ENCODE measurements at places on chromosomes 1 and 21. TPM values are rescaled to one million over a fixed set of nuclear protein-coding genes. Genes with fewer than 3 reads are reported as not detected.

The PRRX1 gene
- total RNA-seq: 60.3 TPM

The ACTL8 gene
- not detected for total RNA-seq

The IL24 gene
- total RNA-seq: not detected

The TMEM240 gene
- 9.3 TPM for total RNA-seq

The CLIC4 gene
- 229 TPM for total RNA-seq

The CHI3L1 gene
- total RNA-seq: 1.3 TPM

Measured in right cardiac atrium (tissue), 5 donors.